ENCODE measurements at places on chromosomes 12 and 14.

- DNase-seq = no peak
These were observed 21.6 kb downstream of the RASSF8 start for GRCh38 chr12:25980035-25980434.

- DNase-seq = peak; percentile 81
These were observed 400.9 kb upstream of the PDE3A start for GRCh38 chr12:19967431-19967830.

DNA sequence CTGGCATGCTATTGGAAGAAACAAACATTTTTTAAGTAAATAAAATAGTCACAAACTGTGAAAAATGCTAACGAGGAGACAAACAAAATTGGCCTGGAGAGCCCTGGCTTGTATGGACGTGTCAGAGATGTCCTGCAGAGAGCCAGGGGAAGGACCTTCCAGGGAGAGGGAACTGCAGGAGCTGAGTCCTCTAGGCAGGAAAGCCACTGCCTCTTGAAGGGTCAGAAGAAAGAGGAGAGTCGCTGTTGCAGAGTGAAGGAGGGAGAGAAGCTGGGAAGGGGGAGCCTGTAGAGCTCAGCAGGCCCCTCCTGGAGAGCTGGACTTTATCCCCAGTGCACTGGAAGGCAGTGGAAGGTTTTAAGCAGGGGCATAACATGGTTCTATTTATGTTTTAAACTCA, 80.3 kb upstream of the PWP1 start:
- DNase-seq = no peak

DNA sequence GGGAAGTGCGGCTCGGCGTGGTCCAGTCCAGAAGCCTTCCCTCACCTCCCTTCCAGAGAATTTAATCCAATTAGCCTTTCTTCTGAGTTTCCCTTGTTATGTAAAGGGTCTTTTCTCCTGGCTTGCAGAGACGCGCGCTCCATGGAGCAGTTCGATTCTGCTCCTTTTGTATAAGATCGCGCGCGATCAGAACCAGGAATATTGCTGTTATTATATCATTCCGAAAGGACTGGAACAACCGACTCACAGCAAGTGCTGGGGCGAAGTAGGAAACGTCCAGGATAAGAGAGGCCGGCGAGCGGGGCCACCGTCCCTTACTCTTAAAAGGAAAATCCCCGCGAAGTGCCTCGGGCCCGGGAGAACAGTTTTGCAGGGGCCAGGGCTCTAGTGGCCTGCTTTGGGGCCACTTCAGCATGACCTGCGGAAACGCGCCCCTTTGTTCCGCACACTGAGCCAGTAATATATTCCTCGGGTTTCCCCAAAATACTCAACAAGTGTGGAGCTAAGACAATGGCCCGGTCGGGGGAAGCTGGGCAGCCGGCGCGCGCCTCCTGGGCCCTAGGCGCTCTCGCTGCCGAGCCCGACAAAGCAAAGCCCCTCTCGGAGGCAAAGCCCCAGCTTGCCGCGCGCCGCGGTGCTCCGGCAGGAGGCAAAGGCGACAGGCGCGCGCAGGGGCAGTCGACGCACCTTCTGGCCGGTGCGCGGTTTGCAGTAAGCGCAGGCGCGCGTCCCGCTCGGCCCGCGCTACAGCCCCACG, 2.9 kb downstream of the RFX4 start:
- peak; percentile 9 for DNase-seq

- DNase-seq = peak; percentile 29
These were observed 825.9 kb downstream of the SLC16A7 start for GRCh38 chr12:60421741-60422140.
